ENCODE measurements at places on chromosomes 1 and 21.

- DNase-seq: no peak
Observed at GRCh38 chr1:40014253-40014706, 26.2 kb upstream of the CAP1 start.

- no peak for DNase-seq
Observed at GRCh38 chr1:88376421-88376820, 307.7 kb upstream of the PKN2 start.

GRCh38 chr1:206145771-206146290, 28.6 kb upstream of the AVPR1B start:
- no peak for DNase-seq

GRCh38 chr1:28359592-28360239, 9.8 kb upstream of the PHACTR4 start:
- no peak for DNase-seq

DNA sequence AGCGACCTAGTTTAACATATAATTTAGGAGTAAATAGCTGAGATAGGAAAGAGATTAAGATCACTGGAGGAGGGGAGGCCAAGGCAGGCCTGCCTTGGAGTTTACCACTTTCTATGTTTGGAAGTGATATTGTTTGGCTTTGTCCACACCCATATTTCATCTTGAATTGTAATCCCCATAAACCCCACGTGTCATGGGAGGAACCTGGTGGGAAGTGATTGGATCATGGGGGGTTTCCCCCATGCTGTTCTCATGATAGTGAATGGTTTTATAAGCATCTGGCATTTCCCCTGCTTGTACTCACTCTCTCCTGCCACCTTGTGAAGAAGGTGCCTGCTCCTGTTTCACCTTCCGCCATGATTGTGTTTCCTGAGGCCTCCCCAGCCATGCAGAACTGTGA, 58.3 kb upstream of the ARTN start:
- no peak for DNase-seq

DNA sequence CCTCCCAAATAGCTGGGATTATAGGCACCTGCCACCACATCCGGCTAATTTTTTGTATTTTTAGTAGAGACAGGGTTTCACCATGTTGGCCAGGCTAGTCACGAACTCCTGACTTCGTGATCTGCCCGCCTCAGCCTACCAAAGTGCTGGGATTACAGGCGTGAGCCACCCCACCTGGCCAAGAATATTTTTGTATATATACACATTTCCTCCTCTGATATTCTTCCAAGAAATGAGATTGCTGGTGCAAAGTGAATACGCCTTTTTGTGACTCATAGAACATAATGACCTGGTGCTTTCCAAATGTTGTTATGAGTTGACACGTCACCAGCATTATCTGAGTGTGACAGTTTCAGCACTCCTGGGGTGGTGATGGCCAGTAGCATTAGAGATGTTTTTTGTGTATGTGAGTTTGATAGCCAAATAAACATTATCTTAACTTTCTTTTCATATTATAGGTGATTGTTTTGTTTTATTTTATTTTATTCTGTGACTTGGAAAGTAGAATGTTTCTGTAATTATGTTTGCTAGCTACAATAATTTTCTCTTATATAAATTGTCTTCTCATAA, 54.9 kb downstream of the KCNK1 start:
- no peak for DNase-seq

DNA sequence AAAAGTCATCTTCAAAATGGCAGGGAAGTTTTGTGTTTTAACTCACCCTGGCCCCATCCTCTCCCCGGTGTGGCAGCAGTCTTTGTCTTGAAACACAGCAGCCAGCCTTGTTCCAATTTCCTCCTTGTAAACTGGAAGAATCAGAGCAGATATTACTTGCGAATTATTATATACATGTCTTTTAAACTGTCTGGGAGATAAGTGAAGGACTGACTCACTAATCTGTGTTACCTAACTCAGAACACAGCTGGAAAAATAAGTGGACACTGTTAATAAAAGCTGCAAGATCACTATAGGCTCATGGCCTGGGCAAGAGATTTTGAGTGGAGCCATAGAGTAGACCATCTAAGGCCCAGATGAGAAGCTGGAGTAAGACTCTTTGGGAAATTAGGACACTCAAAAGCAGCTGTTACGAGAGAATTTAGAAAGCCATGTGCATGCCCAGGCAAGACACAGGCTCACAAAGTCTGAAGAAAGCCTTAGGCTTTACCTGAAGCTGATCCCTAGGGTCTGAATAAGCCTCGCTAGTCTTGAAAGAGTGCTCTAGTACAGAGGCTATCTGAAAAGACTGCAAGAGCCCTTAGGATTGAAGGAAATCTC, 233.0 kb upstream of the RAB4A start:
- no peak for DNase-seq

DNA sequence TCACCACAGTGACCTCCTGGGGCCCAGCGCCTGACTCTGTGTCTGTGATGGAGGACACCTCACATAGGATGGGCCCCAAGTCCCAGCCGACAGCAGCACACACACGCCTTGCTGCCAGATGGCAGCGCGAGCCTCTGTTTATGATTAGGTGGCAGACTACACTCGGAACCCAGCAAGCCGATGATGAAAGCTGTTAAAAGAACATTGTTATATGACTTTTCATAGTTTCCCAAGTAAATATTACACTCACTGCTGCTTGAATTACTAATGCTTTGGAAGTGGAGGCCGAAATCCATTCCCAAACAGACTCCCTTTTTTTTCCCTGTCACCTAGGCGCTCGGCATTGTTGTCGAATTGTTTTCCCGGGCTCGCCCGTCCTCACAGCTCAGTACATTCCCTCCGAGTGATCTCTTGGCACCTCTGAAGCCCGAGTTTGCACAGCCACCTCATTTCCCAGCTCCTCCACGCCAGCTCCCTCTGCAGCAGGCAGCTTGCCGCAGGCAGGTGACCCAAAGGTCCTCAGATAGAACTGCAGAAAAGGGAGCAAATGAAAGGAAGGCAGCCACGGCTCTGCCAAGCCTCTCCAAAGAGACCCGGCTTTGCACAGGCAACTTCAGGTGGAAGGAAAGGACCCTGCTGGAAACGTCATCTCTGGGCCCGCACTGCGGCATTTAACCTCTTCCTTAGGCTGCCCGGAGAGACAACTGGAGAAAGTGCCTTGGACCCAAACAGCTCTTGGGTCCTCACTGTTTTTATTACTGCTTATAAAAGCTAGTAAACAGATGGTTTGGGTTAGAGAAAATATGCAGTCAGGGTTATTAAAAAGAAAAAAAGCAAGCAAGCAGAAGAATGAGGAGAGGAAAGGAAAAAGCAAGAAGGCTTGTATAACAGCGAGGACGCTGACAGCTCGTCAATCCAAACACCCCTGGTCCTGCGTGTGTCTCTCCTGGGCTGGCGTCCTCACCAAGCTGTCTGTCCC, 72.2 kb upstream of the SLC25A33 start:
- no peak for DNase-seq

GRCh38 chr1:36481771-36482723, 666 bp downstream of the CSF3R start:
- no peak for DNase-seq

DNA sequence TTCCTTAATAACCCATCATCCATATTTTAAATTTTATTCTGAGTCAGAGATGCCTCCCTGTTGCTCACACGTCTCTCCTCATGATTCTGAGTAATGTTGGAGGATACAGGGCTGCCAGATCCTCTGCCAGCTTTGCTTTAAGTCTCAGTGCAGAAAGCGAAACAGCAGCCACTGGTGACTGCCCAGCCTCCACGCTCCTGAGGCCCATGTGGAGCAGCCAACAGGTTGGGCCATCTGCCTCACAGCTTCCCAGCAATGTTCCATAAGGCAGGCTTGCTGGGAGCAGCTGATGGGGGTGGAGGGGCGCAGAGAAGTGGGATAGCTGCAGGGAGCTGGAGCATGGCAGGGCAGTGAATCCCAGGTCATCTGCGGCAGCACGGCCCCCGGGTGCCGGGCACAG, 104.2 kb downstream of the IGSF21 start:
- no peak for DNase-seq

- no peak for DNase-seq
Observed at GRCh38 chr1:61387829-61388228, 305.5 kb downstream of the NFIA start.

Measured in iPS DF 19.7 (cell line).